ENCODE measurements at places on chromosomes 2 and 18. TPM values are rescaled to one million over a fixed set of nuclear protein-coding genes. Genes with fewer than 3 reads are reported as not detected.

The DYTN gene
- not detected for total RNA-seq

The SLC4A1AP gene
- 27.3 TPM for total RNA-seq

The POLR1A gene
- total RNA-seq: 29.7 TPM

The PDE6D gene
- 36.7 TPM for total RNA-seq

The CRYGA gene
- total RNA-seq: not detected

The DSG1 gene
- not detected for total RNA-seq

The ONECUT2 gene
- total RNA-seq: not detected

The GPBAR1 gene
- total RNA-seq: 0.68 TPM

Measured in activated CD4-positive, alpha-beta memory T cell treated with anti-CD3 and anti-CD28 coated beads, Interleukin-2, amount 10 ng/mL, durations not matched to agents 7 days and 5 days (primary cell).